Mucosa of gallbladder (tissue), 1 donor: ENCODE measurements at places on chromosomes 2 and 18. TPM values are rescaled to one million over a fixed set of nuclear protein-coding genes. Genes with fewer than 3 reads are reported as not detected.

The GPBAR1 gene
- 49.3 TPM for total RNA-seq

The ANKRD30B gene
- total RNA-seq = not detected

The CMPK2 gene
- total RNA-seq = 2.9 TPM

DNA sequence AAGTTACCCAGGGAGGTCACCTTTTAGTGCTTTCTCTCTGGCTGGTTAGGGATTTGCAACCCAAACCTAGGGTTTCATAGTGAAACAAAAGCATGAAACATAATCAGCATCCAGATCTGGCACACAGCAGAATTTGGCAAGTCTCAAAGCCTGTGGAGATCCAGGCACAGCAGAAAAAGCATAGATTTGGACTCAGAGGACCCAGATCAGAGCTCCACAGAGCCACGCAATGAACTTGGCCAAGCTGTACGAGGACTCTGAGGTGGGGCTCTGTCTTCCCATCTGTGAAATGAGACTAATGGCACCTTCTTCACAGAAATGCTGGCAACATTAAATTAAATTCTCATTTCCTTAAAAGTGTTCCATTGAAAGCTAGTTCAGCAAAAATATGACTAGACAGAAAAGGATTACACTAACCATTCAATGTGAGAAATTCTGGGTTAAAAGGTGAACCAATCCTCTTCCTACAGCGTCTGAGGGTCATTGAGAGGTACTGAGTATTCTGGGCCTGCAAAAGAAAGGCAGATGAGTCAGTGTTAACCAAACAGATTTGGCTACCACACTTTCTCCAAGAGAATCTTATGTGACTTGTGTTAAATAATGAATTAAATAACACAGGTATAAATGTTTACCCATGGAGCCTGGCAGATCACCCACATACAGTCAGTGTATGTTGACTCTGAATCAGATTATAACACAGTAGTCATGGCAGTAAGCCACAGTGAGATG is 266.3 kb downstream of the MREG start:
- no peak for DNase-seq

The GAREM2 gene
- 4.9 TPM for total RNA-seq

- no peak for DNase-seq
These were observed 61.3 kb downstream of the MTHFD2 start for GRCh38 chr2:74259733-74260132.

DNA sequence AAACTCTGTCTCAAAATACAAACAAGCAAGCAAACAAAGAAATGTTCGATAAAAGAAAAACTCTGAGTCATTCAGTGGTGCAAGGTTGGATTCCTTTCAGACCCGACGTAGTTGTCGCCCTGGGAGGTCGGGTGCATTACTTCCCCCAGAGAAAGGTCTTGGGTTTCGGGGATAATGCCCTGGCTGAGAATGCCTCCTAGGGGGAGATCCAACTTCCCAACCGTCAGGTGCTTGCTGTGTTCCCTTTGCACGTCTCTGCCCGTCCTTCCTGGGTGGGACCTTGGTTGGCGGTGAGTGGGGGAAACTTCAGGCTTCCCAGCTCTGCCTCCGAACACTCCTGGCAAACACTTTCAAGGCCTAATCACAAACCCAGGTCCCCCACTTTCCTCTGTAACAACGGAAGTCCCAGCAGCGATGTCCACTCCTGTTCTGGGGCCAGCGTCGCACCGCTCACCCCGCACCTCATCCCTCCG is 609 bp downstream of the TPGS2 start:
- DNase-seq = peak; percentile 28

DNA sequence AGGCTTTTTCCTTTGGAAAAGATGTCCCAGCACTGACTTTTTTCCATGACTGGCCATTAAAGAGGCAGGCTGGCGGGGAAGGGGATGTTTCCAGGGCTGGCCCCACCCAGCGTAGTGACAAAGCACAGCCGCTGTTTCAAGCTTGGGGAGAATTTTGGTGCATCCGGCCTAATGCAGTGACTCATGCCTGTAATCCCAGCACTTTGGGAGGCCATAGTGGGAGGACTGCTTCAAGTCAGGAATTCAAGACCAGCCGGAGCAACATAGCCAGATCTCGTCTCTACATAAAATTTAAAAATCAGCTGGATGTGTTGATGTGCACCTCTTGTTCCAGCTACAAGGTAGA is 78.0 kb upstream of the SH3BP4 start:
- peak; percentile 26 for DNase-seq

DNA sequence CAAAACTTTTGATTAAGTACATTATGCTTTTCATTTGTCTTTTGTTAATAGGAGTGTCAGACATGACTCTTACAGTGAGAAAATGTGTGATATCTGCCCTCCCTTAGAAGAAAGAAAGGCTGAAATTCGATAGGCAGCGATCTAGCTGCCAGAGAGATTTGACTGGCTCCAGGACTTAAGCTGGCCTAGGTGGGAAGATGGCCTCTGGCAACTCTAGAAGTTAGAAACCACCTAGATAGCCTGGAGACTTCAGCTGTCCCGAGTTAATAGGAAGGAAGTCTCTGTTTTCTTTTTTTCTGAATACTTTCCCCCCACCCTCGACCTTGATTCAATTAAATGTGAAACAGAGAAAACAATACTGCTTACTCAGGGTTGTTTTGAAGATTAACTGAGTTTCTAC is 1194.7 kb upstream of the CRIM1 start:
- DNase-seq = no peak

DNA sequence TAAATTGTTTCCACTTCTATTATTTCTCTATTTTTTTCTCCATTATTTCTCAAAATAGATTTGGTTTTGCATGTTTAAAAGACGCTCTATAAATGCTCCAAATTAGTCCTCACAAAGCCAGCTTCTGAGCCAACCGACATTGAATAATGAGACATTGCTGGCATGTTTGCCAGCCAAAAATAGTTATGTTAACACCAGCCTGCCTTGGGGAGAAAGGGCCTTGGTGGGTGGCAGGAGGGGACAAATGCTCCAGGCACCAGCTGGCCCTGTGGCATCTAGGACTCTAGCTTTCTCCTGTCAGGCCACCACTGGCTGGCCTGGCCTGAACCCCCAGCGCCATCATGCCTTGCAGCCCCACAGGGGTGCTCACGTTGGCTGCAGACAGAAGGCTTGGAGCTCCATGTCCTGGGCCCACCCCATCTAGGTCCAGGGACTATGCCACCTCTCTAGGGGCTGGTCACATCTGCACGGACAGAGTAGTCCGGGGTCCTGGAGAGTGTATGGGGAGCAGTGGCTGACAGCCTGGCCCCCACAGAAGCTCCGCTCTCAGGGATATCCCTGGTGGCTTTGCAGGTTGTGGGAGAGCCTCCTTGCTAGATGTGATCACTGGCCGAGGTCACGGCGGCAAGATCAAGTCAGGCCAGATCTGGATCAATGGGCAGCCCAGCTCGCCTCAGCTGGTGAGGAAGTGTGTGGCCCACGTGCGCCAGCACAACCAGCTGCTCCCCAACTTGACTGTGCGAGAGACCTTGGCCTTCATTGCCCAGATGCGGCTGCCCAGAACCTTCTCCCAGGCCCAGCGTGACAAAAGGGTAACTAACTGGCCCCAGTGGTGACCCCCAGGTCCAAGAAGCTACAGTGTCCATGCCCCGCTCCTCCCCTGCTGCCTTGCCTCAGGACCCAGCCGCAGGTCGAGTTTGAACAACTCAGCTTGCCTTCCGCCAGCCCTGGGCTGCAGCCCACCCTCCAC is 12.5 kb downstream of the ABCG8 start:
- peak; percentile 7 for DNase-seq

- DNase-seq = no peak
These were observed 28.1 kb upstream of the HTR2B start for GRCh38 chr2:231152800-231153557.

- no peak for DNase-seq
These were observed 152.9 kb downstream of the MGAT5 start for GRCh38 chr2:134406736-134407135.

GRCh38 chr2:134391751-134392160 is 137.9 kb downstream of the MGAT5 start:
- DNase-seq = peak; percentile 59

GRCh38 chr2:98565941-98566340 is 42.4 kb downstream of the COA5 start:
- no peak for DNase-seq

- DNase-seq = no peak
These were observed 211.0 kb downstream of the TGIF1 start for GRCh38 chr18:3660739-3661515.

The RAMP1 gene
- total RNA-seq = 215 TPM

DNA sequence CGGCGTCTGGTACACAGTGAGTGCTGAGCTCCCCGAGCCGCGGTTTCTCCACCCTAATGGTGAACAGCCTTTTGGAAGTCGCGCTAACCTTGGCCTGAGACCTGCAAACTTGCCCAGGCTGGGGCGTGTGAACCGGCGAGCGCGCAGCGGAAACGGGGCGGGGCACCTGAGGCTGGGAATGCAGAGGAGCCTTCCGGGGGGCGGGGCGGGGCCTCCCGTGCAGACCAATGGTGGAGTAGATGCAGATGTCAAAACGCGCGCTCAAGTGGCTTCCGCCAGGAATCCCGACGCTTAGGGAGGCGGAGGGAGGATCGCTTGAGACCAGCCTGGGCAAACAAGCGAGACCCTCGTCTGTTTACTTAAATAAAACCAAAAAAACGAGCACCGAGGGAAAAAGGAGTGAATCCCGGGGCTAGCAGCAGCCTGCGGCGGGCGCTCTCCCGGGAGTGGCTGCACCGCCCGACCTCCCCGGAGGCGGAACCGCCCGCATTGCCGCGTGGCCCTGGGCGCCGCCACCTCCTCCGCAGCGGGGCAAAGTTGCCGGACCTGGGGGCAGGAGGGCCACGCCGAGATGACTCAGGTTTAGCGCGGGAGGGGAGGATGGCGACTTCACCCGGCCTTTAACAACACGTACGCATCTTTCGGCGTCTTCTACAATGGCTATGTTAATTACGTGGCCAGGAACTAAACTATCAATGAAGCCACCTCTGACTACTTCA is 2.2 kb upstream of the RRM2 start:
- DNase-seq = peak; percentile 94

- DNase-seq = no peak
These were observed 537.1 kb upstream of the MEX3C start for GRCh38 chr18:51734576-51734975.
